GM04504 (cell line): ENCODE measurements at places on chromosomes 11 and 22.

GRCh38 chr22:45891996-45892621, 84.9 kb downstream of the WNT7B start:
- no peak for DNase-seq

GRCh38 chr11:94948070-94948617, 25.2 kb downstream of the CWC15 start:
- DNase-seq = peak; percentile 73

- DNase-seq = no peak
These were observed 26.1 kb upstream of the IGSF9B start for GRCh38 chr11:133982876-133983275.

DNA sequence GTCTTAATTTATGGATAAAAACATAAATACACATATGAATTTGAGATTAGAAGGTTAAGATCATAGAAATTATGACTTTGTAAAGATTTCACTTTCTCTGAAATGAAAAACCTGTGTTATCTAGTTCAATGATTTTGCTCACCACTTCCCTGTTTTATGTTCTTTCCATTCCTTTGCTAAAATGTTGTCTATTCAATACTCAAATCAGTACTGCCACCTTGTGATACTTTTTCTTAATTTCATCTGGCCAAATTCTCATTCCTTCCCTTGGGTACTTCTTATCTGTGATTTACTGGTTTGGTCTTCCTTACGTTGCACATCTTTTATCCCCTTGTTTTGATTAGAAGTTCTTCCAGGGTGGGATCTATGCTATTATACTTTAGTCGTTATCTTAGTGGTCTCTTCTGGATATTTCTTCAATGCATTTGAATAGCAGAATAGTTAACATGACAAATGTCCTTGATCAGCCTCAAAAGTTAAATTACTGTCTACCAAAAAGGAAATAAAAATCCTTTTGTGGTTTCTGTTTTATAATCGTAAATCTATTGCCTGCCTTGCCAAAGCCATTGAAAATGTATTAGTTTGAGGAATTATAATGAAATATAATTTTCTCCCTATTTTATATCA, 197.0 kb downstream of the PGR start:
- no peak for DNase-seq

- DNase-seq = no peak
These were observed 226.1 kb downstream of the BLID start for GRCh38 chr11:121889931-121890330.

- peak; percentile 7 for DNase-seq
These were observed 40.9 kb downstream of the TCF20 start for GRCh38 chr22:42229455-42230149.

DNA sequence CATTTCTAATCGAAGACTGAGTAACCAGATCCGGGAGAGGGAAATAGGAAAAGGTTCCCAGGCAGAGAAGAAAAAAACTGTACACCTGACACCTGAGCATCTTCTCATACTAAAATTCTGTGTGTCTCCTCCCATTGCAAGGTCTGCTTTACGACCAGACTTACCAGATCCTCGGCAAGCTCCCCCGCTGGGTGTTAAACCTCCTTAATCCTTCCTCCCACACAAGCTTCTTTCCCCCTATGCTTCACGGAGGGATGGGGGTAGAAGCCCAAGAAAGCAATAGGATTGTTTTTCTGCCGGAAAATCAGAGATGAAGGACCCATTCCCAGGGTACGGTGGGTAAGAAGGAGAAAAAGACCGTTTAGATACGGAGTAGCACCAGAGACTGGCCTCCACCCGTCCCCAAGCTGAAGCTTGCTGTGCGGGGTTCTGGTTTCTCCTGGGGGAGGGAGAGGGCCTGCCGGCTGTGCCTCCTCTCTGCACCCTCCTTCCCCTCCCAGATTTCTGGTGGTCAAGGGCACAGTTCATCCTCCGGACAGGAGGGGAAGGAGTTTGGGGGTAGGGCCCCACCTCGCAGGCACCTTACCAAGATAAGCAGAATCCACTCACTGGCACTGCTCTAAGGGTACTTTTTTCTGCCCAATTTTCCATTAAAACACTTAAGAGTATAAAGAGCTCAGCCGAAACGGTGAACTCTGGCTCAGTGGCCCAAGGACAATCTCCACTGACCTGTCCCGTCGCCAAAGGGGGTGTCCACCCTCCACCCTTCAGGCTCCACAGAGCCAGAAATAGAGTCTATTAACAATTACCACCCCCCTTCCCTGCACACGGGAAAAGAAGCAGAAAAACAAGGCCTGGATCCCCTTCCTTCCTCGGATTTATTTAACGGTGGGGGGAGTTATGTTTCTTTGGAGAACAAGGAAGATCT, 1.2 kb downstream of the TOB2 start:
- DNase-seq = no peak
